ENCODE measurements at places on chromosomes 3 and 15. TPM values are rescaled to one million over a fixed set of nuclear protein-coding genes. Genes with fewer than 3 reads are reported as not detected.

GRCh38 chr3:24972491-24972890, 455.6 kb upstream of the RARB start:
- no peak for DNase-seq

TSEN2 gene
- 9.8 TPM for total RNA-seq

GRCh38 chr3:24351779-24352469, 142.7 kb downstream of the THRB start:
- DNase-seq = no peak

UBA3 gene
- total RNA-seq = 56.4 TPM

DNA sequence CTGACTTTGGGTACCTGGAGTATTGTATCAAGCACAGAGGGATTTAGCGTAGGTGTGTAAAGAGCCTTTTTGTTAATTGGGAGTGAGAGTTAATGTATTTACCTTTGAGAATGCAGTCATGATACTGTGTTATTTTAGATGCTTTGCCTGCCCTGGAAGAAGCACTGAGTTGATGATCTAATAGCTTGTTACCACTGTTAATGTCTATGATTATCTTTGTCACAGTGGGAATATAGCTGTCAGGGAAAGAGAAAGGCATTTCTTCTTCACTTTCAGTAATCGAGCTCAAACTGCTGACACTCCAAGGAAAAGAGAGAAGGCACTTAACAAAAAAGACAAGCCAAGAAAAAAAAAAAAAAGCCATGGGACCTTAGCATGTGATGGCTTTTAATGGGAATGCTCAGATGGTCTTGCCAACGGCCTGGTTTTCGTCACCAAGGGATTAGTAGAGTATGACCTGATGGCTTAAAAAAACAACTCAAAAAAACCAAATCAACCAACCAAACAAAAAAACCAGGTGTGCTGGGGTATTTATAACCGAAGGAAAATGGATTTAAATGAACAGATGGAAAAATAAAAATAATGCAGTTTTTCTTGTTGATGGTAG, 387.4 kb downstream of the PTPRG start:
- no peak for DNase-seq

PAK6 gene
- not detected for total RNA-seq

TGFBR2 gene
- total RNA-seq = 71.6 TPM

- DNase-seq = no peak
Observed at GRCh38 chr15:65688462-65688861, 66.7 kb downstream of the SLC24A1 start.

GRCh38 chr3:141275973-141276372, 44.3 kb downstream of the PXYLP1 start:
- peak; percentile 54 for DNase-seq

SHF gene
- 3.4 TPM for total RNA-seq

CKMT1B gene
- not detected for total RNA-seq

- DNase-seq = no peak
Observed at GRCh38 chr15:84928843-84929168, 44.3 kb downstream of the SLC28A1 start.

Data from HFFc6 (cell line).